ENCODE measurements at places on chromosomes 2 and 18.

DNA sequence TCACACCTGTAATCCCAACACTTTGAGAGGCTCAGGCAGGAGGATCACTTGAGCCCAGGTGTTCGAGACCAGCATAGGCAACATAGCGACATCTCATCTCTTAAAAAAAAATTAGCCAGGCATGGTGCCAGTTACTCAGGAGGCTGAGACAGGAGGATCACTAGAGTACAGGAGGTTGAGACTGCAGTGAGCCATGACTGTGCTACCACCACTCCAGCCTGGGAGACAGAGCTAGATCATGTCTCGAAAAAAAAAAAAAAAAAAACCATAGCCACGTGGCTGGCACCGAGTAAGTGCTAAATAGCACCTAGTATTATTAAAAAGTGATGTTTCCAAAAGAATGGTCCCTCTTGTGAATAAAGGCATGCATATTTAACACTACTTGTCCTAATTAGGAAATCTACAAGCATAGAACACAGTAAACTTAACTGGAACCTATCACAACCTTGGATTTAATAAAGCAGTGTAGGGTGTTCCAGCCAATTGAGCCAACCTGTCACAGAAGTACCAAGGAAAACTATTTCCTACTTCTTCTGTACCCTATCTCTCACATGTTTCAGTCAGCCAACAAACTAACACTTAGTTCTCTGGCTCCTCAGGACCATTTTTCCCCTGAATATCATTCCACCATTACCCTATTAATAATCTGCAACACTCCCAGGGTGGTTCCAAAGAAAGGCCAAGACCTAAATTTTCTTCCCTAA is 8.8 kb downstream of the RAB1A start:
- no peak for DNase-seq

- DNase-seq = no peak
Observed at GRCh38 chr2:43363120-43363519, 136.7 kb upstream of the ZFP36L2 start.

GRCh38 chr18:42196651-42197050 is 241.6 kb downstream of the PIK3C3 start:
- DNase-seq = no peak

- DNase-seq = no peak
Observed at GRCh38 chr2:224724331-224724730, 8.2 kb upstream of the CCDC195 start.

GRCh38 chr2:240553956-240554480 is 3.8 kb downstream of the ANKMY1 start:
- DNase-seq = no peak

- no peak for DNase-seq
Observed at GRCh38 chr18:27711382-27711781, 465.5 kb downstream of the CDH2 start.

- DNase-seq = no peak
Observed at GRCh38 chr2:28616396-28616999, 120.6 kb downstream of the PLB1 start.

DNA sequence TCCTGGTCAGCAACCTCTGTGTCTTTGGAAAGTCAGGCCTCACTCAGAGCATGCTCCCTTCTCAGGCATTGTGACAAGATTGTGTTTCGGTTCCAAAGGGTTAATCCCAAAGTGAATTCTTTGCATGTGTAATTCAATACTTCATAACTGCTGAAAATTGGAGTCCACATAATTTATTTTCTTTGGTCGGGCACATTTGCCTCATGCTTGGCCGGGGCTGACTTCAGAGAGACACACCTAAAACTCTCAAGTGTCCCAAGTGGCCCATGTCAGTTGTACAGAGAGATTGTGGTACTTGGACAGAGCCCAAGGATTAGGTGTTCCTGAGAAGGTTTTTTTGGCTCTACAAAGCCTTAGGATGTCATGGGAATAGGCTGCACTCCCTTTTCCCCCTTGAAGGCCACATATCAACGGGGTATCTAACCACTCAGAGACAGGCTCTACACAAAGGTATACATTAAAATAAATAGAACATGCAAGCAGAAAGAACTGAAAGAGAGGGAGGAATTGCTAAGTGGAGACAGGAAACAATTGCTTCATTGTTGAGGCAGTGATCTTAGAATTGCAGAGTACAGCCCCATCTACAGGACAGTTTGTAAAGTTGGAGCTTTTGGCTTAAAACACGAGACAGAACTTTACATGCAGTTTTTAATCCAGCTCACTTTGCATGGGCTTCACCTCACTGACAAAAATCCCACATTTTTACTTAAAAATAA is 1232.3 kb upstream of the ZEB2 start:
- DNase-seq = no peak

DNA sequence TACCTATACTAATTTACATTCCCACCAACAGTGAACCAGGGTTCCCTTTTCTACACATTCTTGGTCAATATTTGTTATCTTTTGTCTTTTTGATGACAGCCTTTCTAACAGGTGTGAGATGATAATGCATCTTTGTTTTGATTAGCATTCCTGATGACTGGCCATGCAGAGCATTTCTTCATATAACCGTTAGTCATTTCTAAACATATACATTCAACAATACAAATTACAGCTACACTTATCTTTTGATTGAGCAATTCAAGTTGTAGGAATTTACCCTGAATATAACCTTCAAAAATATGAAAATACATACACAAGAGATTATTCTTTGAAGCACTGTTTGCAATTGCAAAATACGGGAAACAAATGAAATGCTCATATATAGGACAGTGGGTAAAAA is 94.9 kb downstream of the TMEM131 start:
- no peak for DNase-seq

GRCh38 chr2:216559625-216560156 is 61.0 kb downstream of the RPL37A start:
- no peak for DNase-seq

GRCh38 chr2:205564346-205565141 is 117.8 kb upstream of the NRP2 start:
- no peak for DNase-seq

- no peak for DNase-seq
Observed at GRCh38 chr2:121804340-121804739, 48.9 kb downstream of the TSN start.

- DNase-seq = no peak
Observed at GRCh38 chr2:112622528-112622849, 23.2 kb upstream of the SLC20A1 start.

- DNase-seq = no peak
Observed at GRCh38 chr2:145283131-145283530, 763.2 kb upstream of the ZEB2 start.

GRCh38 chr2:227013881-227014280 is 150.1 kb downstream of the COL4A4 start:
- no peak for DNase-seq

- DNase-seq = no peak
Observed at GRCh38 chr2:30223413-30223874, 7.9 kb upstream of the LBH start.

DNA sequence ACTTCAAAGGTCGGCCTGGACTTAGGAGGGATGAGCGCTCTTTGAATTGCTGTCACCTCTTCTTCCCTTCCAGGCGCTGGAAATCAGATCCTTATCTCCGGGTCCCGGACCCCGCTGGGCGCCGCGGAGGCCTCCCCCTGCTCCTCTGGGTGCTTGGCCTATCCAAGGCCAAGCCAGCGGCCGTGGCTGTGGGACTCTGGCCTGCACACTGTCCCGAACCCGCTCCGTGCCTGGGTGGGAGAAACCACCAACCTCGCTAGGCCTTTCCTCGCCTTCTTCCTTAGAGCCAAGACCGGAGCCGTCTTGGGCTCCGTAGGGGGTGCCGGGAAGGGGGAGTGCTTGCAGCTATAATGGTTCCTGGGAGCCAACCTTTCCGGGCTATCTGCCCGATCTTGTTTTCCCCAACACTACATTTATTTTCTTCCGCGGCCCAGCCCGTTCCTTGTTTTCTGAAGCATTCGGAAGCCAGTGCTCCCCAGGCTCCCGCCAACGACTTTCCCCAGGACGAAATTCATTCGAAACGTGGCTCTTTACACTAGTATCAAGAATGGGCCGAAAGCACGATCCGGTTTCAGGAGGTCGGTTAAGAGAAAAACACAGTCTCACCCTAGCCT is 2.4 kb downstream of the OSR1 start:
- DNase-seq = no peak

DNA sequence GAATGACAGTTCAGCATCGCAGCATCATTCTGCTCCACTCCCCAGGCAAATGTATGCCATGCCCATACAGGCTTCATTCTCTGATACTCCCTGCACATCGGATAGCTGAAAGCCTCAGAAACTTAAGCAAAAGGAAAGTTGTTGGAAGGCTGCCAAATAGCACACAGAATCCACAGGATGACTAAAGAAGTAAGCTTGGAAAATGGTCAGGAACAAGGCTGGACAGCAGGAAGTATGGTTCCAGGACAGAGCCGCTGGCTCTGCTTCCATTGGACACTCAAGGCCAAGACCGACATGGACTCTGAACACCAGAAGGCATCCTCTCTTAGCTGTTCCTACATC is 256.5 kb downstream of the CDH20 start:
- no peak for DNase-seq

DNA sequence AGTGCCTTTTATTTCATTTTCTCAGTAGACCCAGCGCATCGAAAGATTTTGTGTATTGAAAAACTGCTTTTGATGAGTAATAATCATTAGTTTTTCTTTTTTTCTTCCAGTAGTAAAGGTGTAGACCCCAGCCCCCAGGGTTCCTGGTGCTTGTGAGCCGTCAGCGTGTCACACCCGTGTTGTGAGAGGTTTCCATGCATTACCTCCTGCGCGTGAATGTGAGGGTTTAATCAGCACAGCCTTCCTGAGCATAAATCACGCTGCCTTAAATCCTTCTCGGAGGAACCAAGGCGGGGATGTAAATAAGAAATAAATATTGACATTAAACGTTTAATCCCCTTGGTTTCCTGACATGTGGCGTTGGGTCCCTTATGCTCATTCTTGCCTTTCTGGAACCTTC is 24.3 kb downstream of the TSHZ1 start:
- no peak for DNase-seq

DNA sequence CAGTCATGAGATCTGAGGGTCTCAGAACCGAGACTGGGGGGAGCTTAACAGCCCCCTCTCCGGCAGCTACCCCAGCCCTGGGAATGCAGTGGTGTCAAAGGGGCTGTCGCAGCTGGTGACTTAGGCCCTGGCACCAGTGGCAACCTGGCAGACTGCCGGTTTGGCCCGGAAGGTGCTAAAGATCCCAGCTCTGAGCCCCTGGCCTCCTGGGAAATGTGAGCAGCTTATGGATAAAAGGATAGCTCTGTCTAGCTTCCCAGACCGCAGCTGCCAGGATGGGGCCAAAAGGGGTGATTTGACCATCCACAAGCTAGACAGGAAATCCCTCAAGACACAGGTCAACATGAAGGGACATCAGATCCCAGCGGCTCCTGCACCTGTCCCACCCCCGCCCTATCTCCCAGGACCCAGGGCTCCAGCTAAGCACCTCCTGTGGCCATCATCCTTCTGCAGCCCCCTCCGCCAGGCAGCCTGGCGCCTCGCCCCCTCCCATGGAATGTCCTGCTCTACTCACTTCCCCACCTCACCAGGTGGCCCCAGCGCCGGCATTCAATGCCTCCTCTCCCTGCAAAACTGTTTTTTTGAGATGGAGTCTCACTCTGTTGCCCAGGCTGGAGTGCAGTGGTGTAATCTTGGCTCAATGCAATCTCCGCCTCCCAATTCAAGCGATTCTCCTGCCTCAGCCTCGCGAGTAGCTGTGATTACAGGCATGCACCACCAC is 33.2 kb upstream of the EFHD1 start:
- no peak for DNase-seq

DNA sequence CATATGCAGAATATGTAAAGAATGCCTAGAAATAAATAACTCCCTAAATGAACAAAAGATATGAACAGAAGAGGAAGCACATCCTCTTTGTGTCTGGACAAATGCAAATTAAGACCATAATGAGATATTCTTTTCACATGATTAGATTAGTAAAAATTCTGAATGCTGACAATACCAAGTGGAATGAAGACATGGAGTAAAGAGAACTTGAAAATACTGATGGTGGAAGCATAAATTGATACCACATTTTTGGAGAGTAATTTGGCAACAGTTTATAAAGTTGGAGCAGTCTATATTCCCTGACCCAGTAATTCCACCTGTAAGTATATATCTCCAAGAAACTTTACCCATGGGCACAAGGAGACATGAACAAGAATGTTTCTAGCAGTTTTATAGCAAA is 130.0 kb downstream of the CAPN13 start:
- DNase-seq = no peak

GRCh38 chr2:168165985-168166901 is 81.2 kb downstream of the STK39 start:
- no peak for DNase-seq

Measured in activated CD8-positive, alpha-beta memory T cell treated with anti-CD3 and anti-CD28 coated beads for 4 hours (primary cell).